ENCODE measurements at places on chromosomes 12 and 14. TPM values are rescaled to one million over a fixed set of nuclear protein-coding genes. Genes with fewer than 3 reads are reported as not detected.
A peak's percentile ranks its signal among the peaks of the same experiment; 100 is the strongest.

DNA sequence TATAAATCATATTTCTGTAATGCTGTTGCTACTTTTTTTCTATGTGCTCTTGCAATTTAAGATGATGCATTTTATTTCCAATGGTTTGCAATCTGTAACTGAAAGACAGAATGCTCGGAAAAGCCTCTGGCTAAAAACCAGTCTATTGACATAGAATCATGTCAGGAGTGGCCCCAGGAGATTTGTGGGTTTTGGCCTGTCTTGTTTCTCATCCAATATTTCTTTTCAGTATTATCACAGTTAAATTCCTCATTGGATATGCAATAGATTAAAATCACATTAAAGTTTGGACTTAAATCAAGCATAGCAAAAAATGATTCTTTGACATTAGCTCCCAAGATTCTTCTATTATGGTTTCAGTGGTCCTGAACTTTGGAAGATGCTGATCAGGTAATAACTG, 19.1 kb upstream of the SLC38A2 start:
- DNase-seq = peak; percentile 49

- no peak for DNase-seq
Observed at GRCh38 chr14:28776482-28777266, 10.1 kb downstream of the FOXG1 start.

GRCh38 chr14:55688566-55688965, 108.6 kb downstream of the KTN1 start:
- no peak for DNase-seq

The ADAM21 gene
- total RNA-seq = not detected

DNA sequence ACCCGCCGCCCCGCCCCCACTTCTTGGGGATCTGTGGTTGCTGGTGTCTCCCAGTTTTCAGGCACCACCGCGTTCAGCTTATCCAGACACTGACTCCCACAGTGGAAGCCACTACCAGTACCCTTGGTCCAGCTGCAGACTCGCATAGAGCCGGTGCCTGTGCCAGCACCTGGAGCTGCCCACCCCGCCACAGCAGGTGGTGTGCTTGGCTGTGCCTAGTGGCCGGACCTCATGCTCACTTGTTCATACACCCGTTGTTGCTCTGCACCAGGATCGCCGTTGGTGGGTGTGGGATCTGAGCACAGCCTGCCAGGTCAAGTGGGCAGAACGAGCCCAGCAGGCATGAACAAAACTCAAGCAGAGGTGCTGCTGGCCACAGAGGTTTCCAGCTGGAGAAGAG, 673.2 kb downstream of the RERGL start:
- no peak for DNase-seq

GRCh38 chr12:108784270-108784669, 53.0 kb upstream of the CORO1C start:
- no peak for DNase-seq

The NID2 gene
- total RNA-seq = 32.4 TPM

DNA sequence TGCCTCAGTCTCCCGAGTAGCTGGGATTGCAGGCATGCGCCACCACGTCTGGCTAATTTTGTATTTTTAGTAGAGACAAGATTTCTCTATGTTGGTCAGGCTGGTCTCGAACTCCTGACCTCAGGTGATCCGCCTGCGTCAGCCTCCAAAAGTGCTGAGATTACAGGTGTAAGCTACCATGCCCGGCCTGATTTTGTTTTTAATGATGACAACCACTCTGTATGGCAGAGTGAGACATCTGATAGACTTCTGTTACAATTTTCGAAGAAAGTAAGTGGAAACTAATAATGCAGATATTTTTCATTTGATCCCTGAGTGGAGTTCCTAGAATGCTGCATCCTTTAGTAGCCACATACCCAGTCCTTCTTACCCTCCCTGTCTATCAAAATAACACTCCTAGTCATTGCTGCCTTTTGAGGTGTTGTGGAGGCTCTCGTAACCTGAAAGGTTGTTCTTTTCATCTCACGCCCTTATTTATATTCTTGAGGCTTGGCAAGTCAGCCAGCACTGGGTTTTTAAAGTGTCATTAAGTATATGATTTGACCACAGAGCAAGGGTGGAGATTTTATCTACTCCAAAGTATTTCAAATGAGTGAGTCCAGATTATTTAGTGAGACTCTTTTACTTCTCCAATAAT, 5.9 kb upstream of the EID3 start:
- DNase-seq = no peak
